ENCODE measurements at places on chromosomes 3 and 15.

DNA sequence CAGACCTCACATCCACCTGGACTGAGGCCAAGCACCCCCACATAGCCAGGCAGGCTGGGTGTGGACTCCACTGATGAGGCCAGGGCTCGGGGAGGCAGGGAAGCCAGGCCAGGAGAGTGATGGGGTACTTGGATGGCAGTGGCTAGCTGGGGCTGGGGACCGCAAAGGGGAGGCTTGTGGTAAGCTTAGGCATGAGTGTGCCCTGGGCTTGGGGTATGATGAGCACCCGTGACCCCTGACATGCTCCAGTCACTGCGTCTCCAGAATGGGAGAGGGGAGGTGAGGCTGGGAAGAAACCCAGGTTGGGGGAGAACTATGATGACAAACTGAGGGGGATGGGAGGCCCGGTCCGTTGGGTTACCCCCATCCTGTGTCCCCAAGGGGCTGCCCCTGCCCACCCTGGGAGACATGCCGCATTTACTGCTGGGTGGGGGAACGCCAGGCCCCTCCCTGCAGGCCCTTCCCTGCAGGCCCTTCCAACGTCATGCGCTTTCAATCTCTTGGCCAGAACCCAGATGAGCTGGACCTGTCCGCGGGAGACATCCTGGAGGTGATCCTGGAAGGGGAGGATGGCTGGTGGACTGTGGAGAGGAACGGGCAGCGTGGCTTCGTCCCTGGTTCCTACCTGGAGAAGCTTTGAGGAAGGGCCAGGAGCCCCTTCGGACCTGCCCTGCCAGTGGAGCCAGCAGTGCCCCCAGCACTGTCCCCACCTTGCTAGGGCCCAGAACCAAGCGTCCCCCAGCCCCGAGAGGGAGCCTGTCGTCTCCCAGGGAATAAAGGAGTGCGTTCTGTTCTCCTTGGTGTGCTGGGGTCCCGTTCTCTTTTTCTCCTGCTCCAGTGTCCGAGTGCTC is 34.1 kb downstream of the TSPAN3 start:
- DNase-seq = no peak

GRCh38 chr15:86135041-86135440 is 55.4 kb downstream of the AGBL1 start:
- no peak for DNase-seq

DNA sequence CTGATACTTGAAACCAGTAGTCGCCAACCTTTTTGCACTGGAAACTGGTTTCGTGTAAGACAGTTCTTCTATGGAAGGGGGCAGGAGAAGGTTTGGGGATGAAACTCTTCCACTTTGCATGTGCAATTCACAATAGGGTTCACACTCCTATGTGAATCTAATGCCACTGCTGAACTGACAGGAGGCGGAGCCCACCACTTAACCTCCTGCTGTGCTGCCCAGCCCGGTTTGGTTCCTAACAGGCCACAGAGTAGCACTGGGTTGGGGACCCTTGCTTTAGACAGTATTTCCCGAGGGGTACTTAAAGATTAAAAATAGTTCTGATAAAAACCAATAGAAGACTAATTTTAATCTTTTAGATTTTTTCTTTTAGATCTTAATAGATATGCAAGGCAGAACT is 11.1 kb downstream of the TFG start:
- no peak for DNase-seq

GRCh38 chr15:63833021-63833696 is 589 bp downstream of the HERC1 start:
- DNase-seq = peak; percentile 52

DNA sequence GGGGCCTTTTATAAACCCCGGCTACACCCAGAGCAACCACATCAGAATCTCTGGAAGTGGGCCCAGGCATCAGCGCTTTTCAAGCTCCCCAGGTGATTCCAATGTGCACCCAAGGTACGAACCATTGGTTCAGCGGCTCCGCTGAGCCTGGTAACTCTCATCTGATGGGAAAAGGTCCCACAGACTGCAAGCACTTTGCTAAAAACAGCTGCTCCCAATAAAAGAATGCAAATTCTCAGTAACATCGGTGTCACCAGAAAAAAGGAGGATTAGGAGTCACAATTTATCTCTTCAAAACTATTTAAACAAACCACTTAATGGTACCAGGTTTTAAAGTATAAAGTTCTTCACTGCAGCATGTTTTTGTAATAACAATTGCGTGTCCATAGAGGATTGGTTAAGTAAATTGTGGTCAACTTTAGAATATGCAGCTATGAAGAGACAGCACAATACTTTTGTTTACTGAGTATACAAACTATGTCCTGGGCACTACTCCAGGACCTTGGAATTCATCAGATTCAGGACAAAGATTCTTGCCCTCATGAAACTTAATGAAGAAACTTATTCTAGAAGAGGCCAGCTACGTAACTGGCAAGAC is 660.7 kb upstream of the ADAMTS9 start:
- peak; percentile 52 for DNase-seq

DNA sequence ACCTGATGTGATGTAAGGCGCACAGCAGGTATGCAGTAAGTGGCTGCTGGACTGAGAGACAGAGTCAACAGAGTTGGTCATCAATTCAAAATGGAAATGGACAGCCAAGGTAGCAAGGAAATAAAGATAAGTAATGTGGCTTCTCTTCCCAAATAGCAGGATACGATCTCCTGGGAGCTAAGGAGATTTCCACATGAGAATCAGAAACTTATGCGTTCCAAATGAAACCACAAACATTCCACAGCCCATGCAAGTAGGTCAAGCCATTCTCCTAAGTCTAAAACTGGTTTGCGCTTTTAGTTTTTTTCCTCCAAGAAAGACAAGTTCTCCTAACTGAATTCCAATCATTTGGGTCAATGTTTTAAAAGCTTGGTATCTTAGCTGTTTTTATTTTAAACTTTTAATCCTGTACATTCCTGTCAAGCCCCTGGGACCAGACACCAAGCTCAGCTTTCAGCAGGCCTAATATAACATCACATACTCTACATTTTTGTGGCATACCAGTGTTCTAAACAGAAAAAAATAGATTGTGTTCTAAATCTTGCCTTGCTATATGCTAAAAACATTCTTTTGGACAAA is 73.7 kb upstream of the TSPAN3 start:
- DNase-seq = peak; percentile 96

DNA sequence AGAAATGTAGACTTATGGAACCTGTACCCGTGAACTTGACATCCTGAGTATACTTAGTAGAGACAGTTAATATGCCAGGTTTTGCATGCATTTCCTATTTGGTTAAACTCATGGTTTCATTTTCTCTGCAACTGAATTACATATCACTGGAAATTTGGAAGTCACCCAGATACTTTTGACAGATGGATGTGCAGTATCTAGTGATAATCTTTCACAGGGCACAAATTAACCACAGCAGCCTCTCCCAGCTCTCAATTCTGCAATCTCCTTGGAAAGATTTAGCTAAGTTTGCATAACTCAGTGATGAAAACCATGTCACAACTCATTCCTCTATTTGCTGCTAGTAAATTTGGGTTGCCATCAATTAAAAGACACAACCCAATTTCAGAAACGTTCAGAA is 162.3 kb upstream of the TPM1 start:
- no peak for DNase-seq

DNA sequence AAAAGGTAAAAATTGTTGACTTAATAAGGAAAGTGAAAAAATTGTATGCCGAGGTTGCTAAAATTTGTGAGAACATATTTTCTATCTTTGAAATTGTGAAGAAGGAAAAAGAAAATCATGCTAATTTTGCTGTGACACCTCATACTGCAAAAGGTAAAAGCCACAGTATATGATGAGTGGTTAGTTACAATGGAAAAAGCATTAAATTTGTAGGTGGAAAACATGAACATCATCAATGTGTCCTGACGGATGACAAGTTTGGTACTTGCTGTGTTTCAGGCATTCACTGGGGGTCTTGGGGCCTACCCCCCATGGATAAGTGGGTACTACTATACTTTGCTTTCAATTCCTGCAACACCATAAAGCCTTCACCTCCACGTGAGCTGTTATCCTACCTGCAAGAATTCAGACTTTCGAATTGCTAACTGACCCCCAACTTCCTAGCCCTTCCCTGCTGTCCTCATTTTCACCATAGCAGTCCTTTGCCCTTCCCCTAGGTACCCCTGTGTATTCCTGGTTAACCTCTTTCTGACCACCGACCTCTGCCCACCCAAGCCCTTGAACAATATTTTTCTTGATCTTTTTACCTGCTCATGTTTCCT is 62.4 kb downstream of the RAB7A start:
- no peak for DNase-seq

DNA sequence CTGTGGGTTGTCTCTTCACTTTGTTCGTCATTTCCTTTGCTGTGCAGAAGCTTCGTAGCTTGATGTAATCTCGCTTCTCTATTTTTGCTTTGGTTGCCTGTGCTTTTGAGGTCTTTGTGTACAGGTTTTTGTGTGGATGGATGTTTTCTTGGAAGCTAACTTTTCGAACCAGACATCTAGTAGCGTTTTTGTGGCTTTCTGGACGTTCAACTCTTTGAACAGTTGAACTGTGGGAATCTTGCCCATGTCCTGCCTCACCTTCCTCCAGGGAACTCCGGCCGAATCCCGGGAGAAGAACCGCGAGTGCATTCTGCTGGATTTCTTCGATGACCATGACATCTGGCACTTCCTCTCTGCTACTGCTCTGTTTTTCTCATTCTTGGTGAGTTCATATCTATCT is 70.6 kb downstream of the USF3 start:
- no peak for DNase-seq

GRCh38 chr3:69426291-69426966 is 40.5 kb upstream of the FRMD4B start:
- no peak for DNase-seq

- no peak for DNase-seq
Measured at GRCh38 chr15:76993114-76993725, 1.7 kb upstream of the PSTPIP1 start.

DNA sequence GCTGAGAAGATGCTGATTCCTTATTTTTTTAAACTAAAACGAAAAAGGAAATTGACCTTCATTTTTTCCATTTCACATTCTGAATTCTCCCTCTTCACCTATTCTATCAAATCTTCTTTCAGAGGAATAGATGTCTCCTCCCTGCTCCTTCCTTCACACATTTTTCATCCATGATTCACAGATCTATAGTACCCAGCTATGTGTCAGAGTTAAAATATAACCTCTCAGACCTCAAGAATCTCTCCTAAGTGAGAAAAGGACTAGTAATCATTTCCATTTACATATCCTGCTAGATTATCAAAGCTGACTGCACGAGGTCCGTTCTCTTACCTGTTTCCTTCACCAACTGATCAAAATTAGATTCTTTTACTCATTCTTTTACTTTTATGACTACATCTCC is 1297.6 kb upstream of the ALCAM start:
- peak; percentile 13 for DNase-seq

- no peak for DNase-seq
Measured at GRCh38 chr3:5110337-5110736, 11.8 kb upstream of the ARL8B start.

- DNase-seq = no peak
Measured at GRCh38 chr3:54372232-54372631, 249.9 kb downstream of the CACNA2D3 start.

- no peak for DNase-seq
Measured at GRCh38 chr3:19559724-19560442, 374.1 kb downstream of the EFHB start.
